ENCODE measurements at places on chromosomes 3 and 15. TPM values are rescaled to one million over a fixed set of nuclear protein-coding genes. Genes with fewer than 3 reads are reported as not detected.

GRCh38 chr3:102230057-102230456, 204.8 kb upstream of the ZPLD1 start:
- H3K36me3 ChIP-seq = no peaks in the 10 kb centered on the region

GRCh38 chr3:180743813-180744590, 64.7 kb upstream of the CCDC39 start:
- no peak overlapping the region for H3K4me3 ChIP-seq
- no peaks in the 10 kb centered on the region for H3K4me1 ChIP-seq
- no peak for DNase-seq
- H3K36me3 ChIP-seq = no peaks in the 10 kb centered on the region
- no peak overlapping the region for H3K27ac ChIP-seq

- no peak overlapping the region for H3K4me3 ChIP-seq
- H3K36me3 ChIP-seq = no peaks in the 10 kb centered on the region
- DNase-seq = no peak
- peaks cover 2% of the 10 kb centered on the region for H3K27me3 ChIP-seq
Measured at GRCh38 chr3:37546876-37547275, 314.8 kb upstream of the CTDSPL start.

DNA sequence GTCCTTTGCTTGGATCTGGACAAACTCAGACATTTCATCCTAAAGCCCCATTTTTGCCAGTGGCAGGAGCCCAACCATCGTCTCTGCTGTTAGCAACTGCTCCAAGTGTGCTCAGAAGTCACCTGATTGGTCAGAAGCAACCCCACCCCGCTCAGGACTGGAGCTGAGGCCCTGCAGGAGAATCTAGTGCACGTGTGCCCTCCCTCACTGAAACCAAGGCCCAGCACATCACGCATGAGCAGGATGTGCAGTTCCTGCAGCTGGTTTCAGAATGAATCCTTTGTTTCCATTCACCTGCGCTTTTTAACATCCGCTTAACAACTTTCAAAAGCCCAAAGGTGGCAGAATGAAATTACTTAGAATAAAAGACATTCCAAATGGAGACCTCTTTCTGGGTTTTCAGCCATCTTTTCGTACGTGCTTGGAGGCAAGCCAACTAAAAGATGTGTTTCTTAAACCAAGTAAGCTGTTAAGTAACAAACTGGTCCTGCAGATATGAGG, 81.2 kb downstream of the SRGAP3 start:
- H3K27ac ChIP-seq = peak overlapping the region; percentile 63
- H3K36me3 ChIP-seq = no peaks in the 10 kb centered on the region
- H3K4me1 ChIP-seq = peaks cover 39% of the 10 kb centered on the region
- H3K4me3 ChIP-seq = peak overlapping the region; percentile 65
- H3K27me3 ChIP-seq = no peaks in the 10 kb centered on the region

GRCh38 chr15:65226221-65226620, 14.9 kb upstream of the CILP start:
- no peaks in the 10 kb centered on the region for H3K27me3 ChIP-seq
- no peak overlapping the region for H3K27ac ChIP-seq
- H3K4me1 ChIP-seq = no peaks in the 10 kb centered on the region
- no peak for DNase-seq
- H3K4me3 ChIP-seq = no peak overlapping the region
- H3K36me3 ChIP-seq = no peaks in the 10 kb centered on the region

- H3K27ac ChIP-seq = no peak overlapping the region
- H3K27me3 ChIP-seq = no peaks in the 10 kb centered on the region
- DNase-seq = no peak
- H3K4me3 ChIP-seq = no peak overlapping the region
- H3K4me1 ChIP-seq = no peaks in the 10 kb centered on the region
- no peaks in the 10 kb centered on the region for H3K36me3 ChIP-seq
Measured at GRCh38 chr15:83850501-83851245, 196.8 kb downstream of the ADAMTSL3 start.

Gene MED12L
- 2.7 TPM for total RNA-seq

Gene SH2D7
- total RNA-seq = not detected

Gene ERC2
- not detected for total RNA-seq
